SJCRH30 (cell line): ENCODE measurements at places on chromosomes 16 and 17.

DNA sequence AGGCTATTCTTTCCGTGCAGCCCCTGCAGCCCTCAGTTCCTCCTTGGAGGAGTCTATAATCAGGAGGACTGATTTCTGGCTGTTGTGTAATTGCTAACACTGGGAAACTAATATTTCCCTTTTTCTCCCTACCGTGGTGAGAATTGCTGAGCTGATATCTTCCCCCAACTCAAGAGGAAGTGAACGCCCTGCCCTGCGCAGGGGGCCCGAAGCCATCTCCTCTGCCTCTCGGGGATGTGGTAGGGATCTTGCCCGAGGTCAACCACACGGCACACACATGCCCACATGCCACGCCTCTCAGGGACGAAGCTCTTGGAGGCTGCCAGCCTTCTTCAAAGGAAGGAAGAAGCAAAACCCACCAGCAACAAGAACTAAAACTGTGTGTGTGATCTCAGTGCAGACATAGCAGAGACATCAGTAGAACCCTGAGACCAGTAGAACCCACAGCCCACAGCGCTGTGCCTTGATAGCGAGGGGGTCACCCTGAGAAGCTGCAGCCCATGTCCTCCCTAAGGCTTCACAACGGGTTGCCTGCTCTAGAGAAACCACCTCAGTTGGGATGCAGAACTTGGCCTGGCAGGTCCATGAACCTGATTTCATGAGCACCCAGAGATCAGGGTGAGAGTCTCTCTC lies 8.9 kb upstream of the ULK2 start:
- peaks cover 9% of the 10 kb centered on the region for H3K4me1 ChIP-seq
- no peak overlapping the region for H3K4me3 ChIP-seq
- H3K27me3 ChIP-seq, result 0 out of 2 replicates have a peak, but pooled peaks cover 6% of the 10 kb centered on the region
- DNase-seq, result no peak
- no peak overlapping the region for H3K27ac ChIP-seq

- peaks cover 18% of the 10 kb centered on the region; the same call in 1 of the 2 replicates for H3K36me3 ChIP-seq
- no peaks in the 10 kb centered on the region; the same call in 1 of the 2 replicates for H3K4me1 ChIP-seq
- H3K4me3 ChIP-seq, result no peak overlapping the region
- DNase-seq, result no peak
- no peaks in the 10 kb centered on the region for H3K27me3 ChIP-seq
- no peak overlapping the region for H3K27ac ChIP-seq
Observed at GRCh38 chr16:28188085-28188916, 23.5 kb downstream of the XPO6 start.

DNA sequence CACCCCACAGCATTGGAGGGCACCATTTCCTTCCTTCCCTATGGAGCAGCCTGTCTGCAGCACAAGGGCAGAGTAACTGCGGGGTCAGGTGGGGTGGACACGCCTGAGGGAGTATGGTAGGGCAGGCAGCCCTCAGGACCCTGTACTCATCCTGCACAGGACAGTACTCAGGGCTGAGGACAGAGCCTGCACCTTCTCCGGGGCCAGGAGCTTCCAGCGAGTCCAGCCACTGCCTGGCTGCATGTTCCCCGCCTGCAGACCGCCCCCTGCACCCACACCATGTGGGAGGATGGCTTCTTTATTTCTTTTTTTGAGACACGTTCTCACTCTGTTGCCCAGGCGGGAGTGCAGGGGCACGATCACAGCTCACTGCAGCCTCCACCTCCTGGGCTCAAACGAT lies 47.6 kb upstream of the CDC42EP4 start:
- H3K36me3 ChIP-seq, result no peaks in the 10 kb centered on the region
- no peaks in the 10 kb centered on the region for H3K4me1 ChIP-seq
- no peak overlapping the region for H3K4me3 ChIP-seq

DNA sequence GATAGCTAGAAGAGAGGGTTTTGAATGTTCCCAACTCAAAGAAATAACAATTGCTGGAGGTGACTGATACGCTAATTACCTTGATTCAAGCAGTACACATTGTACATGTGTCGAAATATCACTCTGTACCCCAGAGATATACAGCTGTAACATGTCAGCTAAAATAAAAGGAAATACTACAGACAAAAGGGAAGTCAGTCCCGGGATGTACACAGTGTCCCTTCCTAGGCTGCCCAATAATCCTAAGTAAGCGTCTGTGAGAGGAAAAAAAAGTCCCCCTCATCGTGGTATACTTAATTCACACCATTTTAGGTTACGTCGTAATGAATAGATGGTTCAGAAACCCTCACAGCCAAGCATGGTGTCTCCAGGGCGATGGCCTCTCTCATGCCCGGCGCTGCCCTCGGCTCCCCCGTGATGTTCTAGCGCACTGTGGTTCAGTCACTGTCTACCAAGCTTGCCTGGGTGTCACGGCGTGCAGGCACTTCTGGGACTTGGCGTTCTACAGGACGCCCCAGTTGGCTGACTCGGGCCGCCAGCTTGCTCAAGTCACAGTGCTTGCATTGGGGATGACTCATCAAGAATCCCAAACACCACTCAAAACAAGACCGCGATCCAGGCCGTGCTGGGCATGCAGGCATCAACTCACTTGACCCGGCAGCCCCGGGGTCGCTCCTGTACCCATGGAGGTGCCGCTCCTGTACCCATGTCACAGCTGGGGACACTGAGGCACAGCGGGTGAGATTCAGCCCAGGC lies 27.6 kb downstream of the CCDC40 start:
- no peaks in the 10 kb centered on the region for H3K36me3 ChIP-seq
- no peak overlapping the region for H3K4me3 ChIP-seq
- DNase-seq, result peak; percentile 43
- H3K4me1 ChIP-seq, result peaks cover 12% of the 10 kb centered on the region

DNA sequence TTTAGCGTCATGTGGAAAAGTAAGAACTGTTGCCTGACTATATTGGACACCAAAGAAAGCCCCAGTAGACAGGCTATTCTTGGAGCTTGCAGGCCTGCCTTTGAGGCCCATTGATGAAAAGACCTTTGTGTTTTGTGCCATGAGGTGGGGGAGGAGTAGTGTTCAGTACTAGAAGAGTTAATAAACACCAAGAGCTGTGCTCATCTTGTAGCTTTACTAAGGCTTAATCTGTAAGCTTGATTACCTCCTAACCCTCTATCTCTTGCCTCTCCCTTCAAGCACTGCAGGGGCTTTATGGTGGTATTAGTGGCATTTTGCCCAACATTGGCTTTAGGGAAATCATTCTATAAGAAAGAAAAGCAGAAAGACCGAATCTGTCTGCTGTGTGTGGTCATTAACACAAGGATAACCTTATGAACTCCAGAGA lies 220.2 kb upstream of the TBX2 start:
- no peaks in the 10 kb centered on the region; the same call in 1 of the 2 replicates for H3K36me3 ChIP-seq
- no peak overlapping the region for H3K4me3 ChIP-seq
- DNase-seq, result peak; percentile 66
- no peaks in the 10 kb centered on the region for H3K4me1 ChIP-seq
- no peaks in the 10 kb centered on the region for H3K27me3 ChIP-seq

DNA sequence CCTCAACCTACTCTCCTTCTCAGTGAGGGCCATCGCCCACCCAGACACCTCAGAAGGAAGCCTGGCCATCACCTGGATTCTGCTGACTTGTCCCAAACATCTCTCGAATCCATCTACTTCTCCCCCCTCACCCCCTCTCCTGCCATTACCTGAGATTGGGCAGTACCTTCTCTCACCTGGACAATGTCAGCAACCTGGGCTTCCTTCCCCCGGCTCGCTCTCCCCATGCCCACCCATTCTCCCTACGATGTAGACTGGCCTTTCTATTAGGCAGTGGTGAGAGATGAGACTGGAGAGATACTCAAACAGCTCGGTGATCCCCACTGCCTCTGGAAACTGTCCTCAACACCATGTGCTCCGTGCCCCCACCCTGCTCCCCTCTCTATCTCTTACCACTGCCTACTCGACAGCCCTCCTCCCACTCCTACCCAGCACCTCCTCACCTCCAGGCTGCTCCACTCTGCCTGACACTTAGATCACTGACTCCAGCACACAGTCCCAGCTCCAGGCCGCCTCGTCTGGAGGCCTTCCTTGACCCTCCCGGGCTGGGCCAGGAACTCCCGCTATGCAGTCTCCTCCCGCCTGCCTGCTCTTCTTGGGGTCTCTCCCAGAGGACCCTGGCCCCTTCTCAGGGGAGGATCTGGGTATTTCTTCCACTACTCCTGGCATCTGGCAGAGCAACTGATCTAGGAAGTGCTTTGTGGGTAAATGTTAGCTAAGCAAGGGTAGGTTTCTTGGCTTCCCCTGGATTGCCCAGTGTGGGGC lies 235.8 kb upstream of the NLRP1 start:
- DNase-seq, result no peak
- H3K27me3 ChIP-seq, result no peaks in the 10 kb centered on the region
- no peaks in the 10 kb centered on the region for H3K4me1 ChIP-seq
- H3K36me3 ChIP-seq, result no peaks in the 10 kb centered on the region

DNA sequence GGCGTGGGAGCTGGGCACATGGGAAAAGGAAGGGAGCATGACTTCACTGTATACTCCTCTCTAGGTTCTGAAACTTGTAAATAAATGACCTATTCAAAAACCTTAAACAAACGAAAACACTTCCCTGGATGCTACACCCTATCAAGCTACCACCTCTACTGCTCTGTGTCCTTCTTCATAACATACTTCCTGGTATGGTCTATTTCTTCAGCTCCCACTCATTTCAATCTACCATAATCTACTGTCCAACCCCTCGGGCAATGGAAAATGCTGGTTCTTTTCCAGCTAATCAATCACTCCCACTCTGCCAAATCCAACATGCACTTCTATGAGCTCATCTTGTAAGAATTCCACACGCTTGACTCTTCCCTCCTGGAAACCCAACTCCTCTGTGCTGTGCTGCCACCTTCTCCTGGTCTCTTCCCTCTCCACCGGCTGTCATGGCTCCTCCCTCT lies 42.4 kb downstream of the AMFR start:
- no peaks in the 10 kb centered on the region for H3K4me1 ChIP-seq
- peaks cover 78% of the 10 kb centered on the region for H3K36me3 ChIP-seq
- H3K4me3 ChIP-seq, result no peak overlapping the region
- H3K27ac ChIP-seq, result no peak overlapping the region
- no peak for DNase-seq

DNA sequence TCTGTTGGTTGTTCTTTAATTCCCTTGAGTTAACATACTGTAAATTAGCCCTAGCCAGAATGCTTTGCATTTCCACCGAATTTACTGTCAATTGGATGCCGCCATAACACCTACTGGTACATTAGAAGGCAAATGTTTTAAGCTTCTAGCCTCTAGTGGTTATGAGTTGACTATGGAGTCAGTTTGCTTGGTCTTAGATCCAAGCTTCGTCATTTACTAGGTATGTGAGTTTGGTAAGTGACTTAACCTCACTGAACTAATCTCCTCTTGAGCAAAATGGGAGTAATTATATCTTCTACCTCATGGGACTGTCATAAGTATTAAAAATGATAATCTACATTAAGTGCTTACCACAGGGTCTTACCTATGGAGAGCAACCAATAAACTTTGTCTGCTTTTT lies 20.4 kb upstream of the CDH11 start:
- DNase-seq, result no peak
- no peak overlapping the region for H3K27ac ChIP-seq
- H3K36me3 ChIP-seq, result no peaks in the 10 kb centered on the region
- H3K4me3 ChIP-seq, result no peak overlapping the region

- no peak overlapping the region for H3K27ac ChIP-seq
- H3K27me3 ChIP-seq, result no peaks in the 10 kb centered on the region
- H3K36me3 ChIP-seq, result no peaks in the 10 kb centered on the region
- peaks cover 23% of the 10 kb centered on the region for H3K4me1 ChIP-seq
Observed at GRCh38 chr16:50154420-50154950, 1.4 kb downstream of the TENT4B start.

- peaks cover 23% of the 10 kb centered on the region for H3K4me1 ChIP-seq
- H3K27me3 ChIP-seq, result no peaks in the 10 kb centered on the region
- no peak overlapping the region for H3K4me3 ChIP-seq
Observed at GRCh38 chr16:26913851-26914250, 152.9 kb upstream of the C16orf82 start.

- no peaks in the 10 kb centered on the region for H3K36me3 ChIP-seq
- H3K4me3 ChIP-seq, result no peak overlapping the region
- no peaks in the 10 kb centered on the region for H3K27me3 ChIP-seq
- DNase-seq, result no peak
Observed at GRCh38 chr16:17277981-17278381, 192.8 kb downstream of the XYLT1 start.

DNA sequence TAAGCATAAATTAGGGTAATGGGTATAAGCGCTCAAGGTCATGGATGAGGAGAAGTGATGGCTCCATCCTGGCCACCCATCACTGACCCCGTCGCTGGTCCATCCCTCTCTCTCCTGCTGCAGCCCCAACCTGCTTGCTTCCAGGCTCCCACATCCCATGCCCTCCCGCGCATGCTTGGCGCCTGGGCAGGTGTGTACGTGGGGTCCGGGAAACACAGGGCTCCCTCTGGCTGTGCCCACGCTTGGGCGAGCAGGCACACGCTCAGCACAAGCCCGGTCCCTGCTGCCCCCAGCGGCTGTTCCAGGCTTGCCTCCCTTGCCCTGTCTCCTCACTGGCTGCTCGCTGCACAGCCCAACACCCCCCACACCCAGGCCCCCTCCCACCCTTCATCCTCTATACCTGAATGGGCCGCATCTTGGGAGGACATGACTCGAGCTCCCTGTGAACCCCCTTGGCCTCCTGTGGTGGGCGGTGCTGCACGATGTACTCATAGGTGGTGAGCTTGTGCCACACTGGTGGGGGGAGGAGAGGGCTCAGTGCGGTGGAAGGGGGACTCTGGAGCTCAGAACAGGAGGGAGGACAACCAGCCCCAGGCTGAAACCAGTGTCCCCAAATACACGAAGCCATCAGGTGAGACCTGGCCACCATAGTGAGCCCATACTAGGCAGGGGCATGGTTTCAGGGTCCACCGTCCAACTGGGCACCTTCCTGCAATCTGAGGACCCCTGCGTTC lies 4.7 kb upstream of the TPPP3 start:
- no peaks in the 10 kb centered on the region for H3K27me3 ChIP-seq
- no peak overlapping the region for H3K27ac ChIP-seq
- H3K4me3 ChIP-seq, result no peak overlapping the region
- no peak for DNase-seq

- DNase-seq, result no peak
- H3K4me3 ChIP-seq, result no peak overlapping the region
- H3K36me3 ChIP-seq, result no peaks in the 10 kb centered on the region
- no peak overlapping the region for H3K27ac ChIP-seq
- no peaks in the 10 kb centered on the region for H3K4me1 ChIP-seq
Observed at GRCh38 chr16:78448658-78449271, 349.3 kb downstream of the WWOX start.

GRCh38 chr16:85988723-85989313 lies 89.9 kb downstream of the IRF8 start:
- DNase-seq, result no peak
- no peaks in the 10 kb centered on the region for H3K4me1 ChIP-seq
- no peak overlapping the region for H3K27ac ChIP-seq
- H3K36me3 ChIP-seq, result no peaks in the 10 kb centered on the region
